ENCODE measurements at places on chromosomes 6 and 20. TPM values are rescaled to one million over a fixed set of nuclear protein-coding genes. Genes with fewer than 3 reads are reported as not detected.
A peak's percentile ranks its signal among the peaks of the same experiment; 100 is the strongest.

GRCh38 chr6:111941686-111942330, 68.6 kb upstream of the FYN start:
- no peak overlapping the region for H3K27ac ChIP-seq
- H3K36me3 ChIP-seq, result no peaks in the 10 kb centered on the region
- no peaks in the 10 kb centered on the region for H3K4me1 ChIP-seq
- no peak for DNase-seq
- H3K4me3 ChIP-seq, result no peak overlapping the region

DNA sequence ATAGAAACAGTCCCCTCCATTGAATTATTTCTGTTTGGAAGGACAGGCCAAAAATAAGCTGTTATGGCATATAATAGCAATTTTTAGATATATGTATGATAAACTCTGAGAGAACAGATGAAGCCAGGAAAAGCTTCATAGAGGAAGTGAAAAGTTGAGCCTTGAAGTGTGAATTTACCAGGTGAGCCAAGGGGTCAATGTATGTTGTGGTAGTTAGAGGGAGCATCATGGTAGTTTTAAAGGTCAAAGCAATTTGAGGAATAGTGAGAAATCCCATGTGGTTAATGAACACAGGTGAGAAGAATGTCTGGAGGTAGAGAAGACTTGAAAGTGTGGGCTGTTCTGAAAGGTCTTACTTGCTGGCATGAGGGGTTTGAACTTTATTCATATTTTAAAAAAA, 47.0 kb downstream of the COL19A1 start:
- no peaks in the 10 kb centered on the region for H3K27me3 ChIP-seq
- H3K36me3 ChIP-seq, result no peaks in the 10 kb centered on the region
- peaks cover 5% of the 10 kb centered on the region for H3K4me1 ChIP-seq
- no peak for DNase-seq
- no peak overlapping the region for H3K4me3 ChIP-seq

GRCh38 chr6:26234421-26235301, 130.3 kb upstream of the BTN3A2 start:
- H3K4me3 ChIP-seq, result peak overlapping the region; percentile 43
- H3K27ac ChIP-seq, result peak overlapping the region; percentile 15
- no peaks in the 10 kb centered on the region for H3K36me3 ChIP-seq
- DNase-seq, result peak; percentile 22
- no peaks in the 10 kb centered on the region for H3K4me1 ChIP-seq

DNA sequence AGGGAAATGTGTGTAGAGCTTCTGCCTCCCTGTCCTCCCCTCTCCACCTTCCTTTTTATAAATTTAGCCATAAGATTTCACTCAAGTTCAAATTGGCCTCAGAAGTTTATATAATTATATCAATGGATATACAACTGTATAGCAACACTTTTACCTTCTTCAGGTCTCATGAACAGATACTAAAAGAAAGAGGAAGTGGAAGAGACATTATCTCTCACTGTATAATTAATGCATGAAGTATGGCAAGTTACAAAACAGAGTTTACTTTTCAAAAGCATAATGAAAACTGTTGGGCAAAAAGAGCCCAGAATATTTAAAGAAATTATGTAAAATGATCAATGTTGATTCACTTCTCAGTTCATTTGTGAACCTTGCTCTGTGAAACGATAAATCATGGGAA, 99.7 kb downstream of the PDE7B start:
- H3K4me1 ChIP-seq, result no peaks in the 10 kb centered on the region
- H3K27me3 ChIP-seq, result no peaks in the 10 kb centered on the region
- H3K27ac ChIP-seq, result no peak overlapping the region
- no peak for DNase-seq

DNA sequence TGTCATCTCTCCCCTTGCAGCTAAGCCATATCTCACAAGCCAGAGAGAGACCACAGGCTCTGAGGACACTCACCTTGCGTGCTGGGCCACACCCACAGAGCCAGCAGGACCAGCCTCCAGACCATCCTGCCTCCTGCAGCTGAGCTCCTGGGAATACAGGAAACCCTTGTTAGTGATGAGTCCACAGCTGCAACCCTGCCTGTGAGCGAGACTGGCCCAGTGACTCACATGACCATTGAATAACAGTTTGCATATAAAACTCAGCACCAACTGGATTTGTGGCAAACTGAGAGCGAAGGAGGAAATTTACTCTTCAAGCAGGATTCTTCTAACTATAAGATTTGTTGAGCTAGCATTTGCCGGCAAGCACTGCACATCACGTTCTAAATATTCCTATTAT, 3.0 kb downstream of the THBS2 start:
- peak overlapping the region; percentile 19 for H3K27ac ChIP-seq
- no peak for DNase-seq
- H3K4me3 ChIP-seq, result no peak overlapping the region

DNA sequence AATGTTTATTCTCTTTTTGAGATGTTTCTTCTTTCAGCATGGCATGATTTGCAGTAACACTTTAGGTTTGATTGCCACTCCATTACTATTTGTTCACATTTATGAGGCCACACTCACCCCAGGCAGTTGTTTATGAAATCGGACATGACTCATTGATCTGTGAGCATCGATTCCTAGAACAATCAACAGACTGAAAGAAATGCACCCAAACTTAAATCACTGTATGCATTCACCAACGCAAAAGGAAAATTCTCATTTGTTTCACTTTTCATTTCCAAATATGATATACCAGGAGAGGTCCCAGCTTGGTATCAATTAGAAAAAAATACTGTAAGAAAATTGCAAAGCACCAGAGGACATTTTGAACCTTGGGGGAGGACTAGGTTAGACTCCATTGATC, 5.4 kb upstream of the GJA10 start:
- no peak overlapping the region for H3K4me3 ChIP-seq
- H3K4me1 ChIP-seq, result no peaks in the 10 kb centered on the region
- H3K36me3 ChIP-seq, result no peaks in the 10 kb centered on the region
- peaks cover 21% of the 10 kb centered on the region for H3K27me3 ChIP-seq
- DNase-seq, result no peak

DNA sequence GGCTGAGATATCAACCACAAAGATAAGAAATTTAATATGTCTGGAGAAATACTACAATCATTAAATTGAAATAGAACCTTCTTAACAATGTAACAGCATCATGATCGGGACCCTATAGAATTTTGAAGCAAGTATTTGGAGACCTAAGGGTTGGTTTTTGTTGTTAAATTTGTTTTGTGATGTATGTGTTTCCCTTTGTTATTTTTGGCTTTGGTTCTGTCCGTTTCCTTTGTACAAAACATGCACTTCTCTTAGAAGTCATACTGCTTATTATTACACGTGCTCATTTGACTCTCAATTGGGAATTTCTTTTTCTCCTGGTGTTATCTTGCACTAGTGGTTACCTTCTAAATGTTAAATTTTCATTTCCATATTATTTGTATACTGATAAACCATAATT, 4.0 kb upstream of the PLN start:
- H3K27me3 ChIP-seq, result no peaks in the 10 kb centered on the region
- peak overlapping the region; percentile 9 for H3K27ac ChIP-seq
- no peak overlapping the region for H3K4me3 ChIP-seq

GRCh38 chr20:41205313-41205712, 68.0 kb downstream of the PLCG1 start:
- no peaks in the 10 kb centered on the region for H3K36me3 ChIP-seq
- peaks cover 3% of the 10 kb centered on the region for H3K4me1 ChIP-seq
- no peak overlapping the region for H3K4me3 ChIP-seq
- DNase-seq, result no peak

- DNase-seq, result no peak
- H3K4me3 ChIP-seq, result no peak overlapping the region
- no peaks in the 10 kb centered on the region for H3K36me3 ChIP-seq
- H3K27me3 ChIP-seq, result no peaks in the 10 kb centered on the region
Measured at GRCh38 chr20:56506103-56506502, 18.4 kb upstream of the FAM209A start.

DNA sequence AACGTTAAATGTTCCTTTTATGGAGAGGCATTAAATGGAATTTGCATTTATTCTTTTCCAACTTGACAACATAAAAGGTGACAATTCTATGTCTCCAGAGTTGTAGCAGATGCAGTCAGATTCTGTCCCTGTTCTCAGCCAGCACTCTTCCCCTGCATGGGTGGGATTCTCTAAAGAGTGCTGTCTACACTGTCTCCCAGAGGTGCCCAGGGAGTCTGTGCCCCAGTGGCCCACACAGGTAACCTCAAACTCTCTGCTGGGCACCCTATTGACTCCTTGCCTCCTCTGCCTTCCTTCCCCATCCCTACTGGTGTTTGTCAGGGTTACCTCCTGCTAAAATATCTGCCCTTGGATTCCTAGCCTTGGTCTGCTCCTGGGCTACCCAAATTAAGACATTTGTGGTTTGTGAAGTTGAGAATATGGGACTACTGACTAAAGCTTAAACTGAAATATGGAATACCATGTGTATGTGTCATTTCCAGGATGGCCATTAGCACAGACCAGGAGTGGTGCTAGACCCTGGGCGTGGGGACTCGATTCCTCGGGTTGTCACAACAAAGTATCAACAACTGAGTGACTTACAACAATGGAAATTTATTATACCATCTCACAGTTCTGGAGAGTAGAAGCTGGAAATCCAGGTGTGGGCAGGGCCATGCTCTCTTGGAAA, 284.7 kb downstream of the CDH26 start:
- no peak for DNase-seq
- H3K36me3 ChIP-seq, result no peaks in the 10 kb centered on the region
- no peak overlapping the region for H3K27ac ChIP-seq

DNA sequence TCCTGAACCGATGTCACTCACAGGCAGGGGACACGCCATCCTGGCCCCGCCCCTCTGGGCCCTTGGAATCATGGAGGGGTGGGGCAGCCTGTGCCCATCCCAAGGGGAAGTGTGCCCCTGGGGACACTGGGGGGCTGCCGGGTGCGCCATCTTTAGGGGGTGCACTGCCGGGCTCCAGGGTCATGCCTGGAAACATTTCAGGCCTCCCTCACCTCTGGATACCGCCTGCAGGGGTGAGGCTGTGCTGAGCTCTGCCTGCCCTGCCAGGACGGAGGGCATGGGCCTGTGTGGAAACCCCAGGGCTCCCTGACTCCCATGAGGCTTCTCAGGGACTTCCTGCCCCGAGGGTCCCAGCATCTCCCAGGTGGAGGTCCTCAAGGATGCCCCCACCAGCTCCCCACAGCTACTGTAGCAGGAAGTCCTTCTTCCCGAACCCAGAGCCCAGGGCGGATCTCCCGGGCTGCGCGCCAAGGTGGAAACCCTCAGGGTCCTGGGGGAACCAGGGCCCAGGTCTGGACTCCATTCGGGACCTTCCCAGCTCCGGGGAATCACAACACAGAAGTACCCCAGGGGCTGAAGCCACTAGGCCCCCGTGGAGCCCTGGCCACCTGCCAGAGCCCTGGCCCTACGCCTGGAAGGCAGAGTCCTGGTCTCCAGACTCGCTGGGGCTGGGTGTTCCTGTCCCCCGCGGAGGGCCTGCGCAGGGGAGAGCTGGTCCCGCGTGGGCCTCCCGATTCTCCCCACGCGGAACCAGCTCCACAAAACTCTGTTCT, 15.6 kb downstream of the CHRNA4 start:
- no peak overlapping the region for H3K27ac ChIP-seq
- no peaks in the 10 kb centered on the region for H3K4me1 ChIP-seq
- peaks cover 47% of the 10 kb centered on the region for H3K27me3 ChIP-seq

DNA sequence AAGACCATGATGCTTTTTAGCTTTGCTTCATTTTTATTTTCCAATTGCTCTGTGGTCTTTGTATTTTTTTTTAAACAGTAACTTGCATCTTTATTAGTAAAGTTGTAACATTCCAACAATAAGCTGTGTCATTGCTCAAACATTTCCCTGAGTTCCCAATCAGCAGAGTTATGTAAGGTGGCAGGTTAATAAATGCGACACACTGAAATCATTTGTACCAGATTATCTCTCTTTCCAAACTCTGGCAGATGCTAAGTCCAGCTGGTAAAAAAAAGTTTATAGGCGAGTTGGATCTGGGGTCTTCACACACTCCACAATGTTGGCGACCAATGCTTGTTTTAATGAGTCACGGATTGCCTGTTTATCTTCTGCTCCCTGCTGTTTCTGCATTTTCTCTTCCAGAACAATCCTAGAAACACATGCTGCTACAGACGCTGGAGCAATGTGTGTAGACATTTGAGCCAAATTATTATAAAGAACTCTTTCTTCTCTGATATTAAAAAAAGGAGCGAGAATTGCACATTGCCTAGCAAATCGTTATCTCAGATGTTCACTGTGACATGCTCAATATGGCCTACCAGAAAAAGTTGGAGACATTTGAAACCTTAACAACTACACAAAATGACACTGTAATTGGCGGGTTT, 113.6 kb upstream of the IFNGR1 start:
- no peak overlapping the region for H3K27ac ChIP-seq
- H3K27me3 ChIP-seq, result no peaks in the 10 kb centered on the region
- no peak for DNase-seq
- no peaks in the 10 kb centered on the region for H3K36me3 ChIP-seq
- no peak overlapping the region for H3K4me3 ChIP-seq

DNA sequence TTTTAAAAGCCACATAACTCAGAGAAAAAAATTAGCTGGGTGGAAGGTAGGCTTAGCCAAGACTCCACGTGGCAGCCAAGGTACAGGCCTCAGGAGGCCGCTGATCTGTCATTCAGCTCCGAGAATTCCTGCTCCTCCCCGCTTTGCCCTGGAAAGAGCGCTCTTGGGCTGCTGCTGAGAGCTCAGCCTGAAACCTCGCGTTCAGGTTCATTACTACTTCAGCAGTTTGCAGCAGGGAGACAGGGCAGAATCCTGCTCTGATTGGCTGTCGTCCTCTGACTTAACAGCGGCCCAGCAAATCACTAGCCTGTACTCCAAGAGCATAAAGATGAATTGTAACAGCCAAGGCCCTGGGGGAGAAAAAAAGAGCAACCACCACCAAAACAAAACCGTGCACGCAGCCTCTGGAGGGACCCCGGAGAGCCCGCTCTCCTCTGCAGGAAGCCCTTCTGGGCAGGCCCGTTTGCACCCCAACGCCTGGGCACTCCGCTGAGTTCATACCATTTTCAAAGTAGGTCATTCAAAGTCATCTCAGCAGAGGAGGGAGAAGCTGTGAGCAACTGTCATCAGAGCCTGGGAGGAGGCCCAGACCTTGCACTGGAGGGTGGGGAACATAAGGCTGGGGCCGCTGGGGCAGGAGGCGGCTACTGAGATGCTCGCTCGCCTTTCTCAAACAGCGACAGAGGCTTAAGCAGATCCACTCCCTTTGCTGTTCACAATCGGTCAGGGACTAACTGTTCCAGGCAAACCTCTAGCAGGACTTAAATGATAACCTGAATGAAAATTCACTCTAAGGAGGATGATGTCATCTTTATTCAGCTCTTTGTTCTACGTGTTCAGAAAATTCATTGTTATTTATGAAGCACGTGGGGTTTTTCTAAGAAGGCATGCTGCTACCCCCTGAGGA, 42.3 kb upstream of the ATXN1 start:
- H3K27ac ChIP-seq, result no peak overlapping the region
- H3K27me3 ChIP-seq, result no peaks in the 10 kb centered on the region
- no peak for DNase-seq
- no peaks in the 10 kb centered on the region for H3K36me3 ChIP-seq
- H3K4me3 ChIP-seq, result no peak overlapping the region
- H3K4me1 ChIP-seq, result peaks cover 22% of the 10 kb centered on the region

CPXM1 gene
- not detected for total RNA-seq

IL20RA gene
- not detected for total RNA-seq

SLC25A27 gene
- 3.2 TPM for total RNA-seq

HLA-DRB5 gene
- not detected for total RNA-seq

RNF39 gene
- not detected for total RNA-seq

C20orf144 gene
- not detected for total RNA-seq

Data from gastrocnemius medialis (tissue), 4 donors.